Activated T-cell treated with anti-CD3 and anti-CD28 coated beads, Interleukin-2, amount 50 U/mL, for 4 hours (primary cell): ENCODE measurements at places on chromosomes 1 and 21.

DNA sequence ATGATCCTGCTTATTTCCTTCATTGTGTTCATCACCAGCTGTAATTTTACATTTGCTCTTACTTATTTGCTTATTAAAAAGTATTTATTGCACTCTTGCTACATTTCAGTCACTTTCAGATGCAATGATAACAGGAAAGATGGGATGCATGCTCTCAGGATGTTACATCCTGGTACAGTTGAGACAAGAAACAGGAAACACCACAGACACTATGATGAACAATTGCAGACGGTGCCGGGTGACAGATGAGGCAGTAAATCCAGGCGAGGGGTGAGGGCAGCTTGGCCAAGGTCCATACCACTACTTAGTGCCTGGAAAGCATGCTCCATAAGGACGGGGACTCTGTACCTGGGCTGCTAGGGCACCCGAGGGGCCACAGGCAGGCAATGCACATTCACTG, 156.6 kb upstream of the RAB4A start:
- no peak for DNase-seq

GRCh38 chr1:68149110-68149798, 83.1 kb downstream of the WLS start:
- no peak for DNase-seq

DNA sequence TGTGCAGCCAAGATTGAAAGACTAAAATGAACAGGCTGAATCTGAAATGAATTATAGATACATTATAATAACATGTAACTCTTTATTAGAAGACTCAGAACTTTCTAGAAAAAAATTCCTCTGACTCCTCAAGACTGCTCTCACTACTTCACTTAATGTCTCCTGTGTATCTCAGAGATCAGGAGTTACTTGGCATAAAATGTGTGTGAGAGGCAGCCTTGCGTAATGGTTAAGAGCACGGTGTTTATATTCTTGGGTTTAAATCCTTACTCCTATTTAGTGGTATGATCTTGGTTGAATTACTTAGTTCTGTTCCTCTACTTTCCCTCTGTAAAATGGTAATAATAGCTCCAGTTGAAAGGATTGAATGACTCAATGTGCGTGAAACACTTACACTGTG, 634.9 kb downstream of the LTN1 start:
- no peak for DNase-seq

- DNase-seq = no peak
Measured at GRCh38 chr1:6502000-6502891, 10.8 kb upstream of the PLEKHG5 start.

DNA sequence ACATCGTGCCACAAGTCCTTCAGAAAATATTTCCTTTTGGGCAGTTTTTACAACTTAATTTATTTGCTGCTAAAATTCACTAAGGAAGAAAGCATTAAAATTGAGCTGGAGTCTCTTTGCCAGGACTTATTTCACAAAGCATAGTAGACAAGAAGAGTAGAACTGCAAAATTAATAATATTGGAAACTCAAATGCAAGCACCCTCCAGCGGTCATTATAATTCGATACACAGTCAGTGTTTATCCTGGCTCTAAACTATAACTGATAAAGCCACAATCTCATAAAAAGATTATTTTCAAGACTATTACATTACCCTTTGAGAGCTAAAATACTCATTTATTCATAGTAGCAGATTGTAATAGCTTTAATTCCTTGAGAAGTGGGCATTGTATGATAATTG, 655.4 kb downstream of the RWDD3 start:
- no peak for DNase-seq

- no peak for DNase-seq
Measured at GRCh38 chr1:8009043-8010002, 16.8 kb downstream of the ERRFI1 start.

GRCh38 chr1:230753191-230753585, 6.0 kb downstream of the CAPN9 start:
- DNase-seq = no peak

DNA sequence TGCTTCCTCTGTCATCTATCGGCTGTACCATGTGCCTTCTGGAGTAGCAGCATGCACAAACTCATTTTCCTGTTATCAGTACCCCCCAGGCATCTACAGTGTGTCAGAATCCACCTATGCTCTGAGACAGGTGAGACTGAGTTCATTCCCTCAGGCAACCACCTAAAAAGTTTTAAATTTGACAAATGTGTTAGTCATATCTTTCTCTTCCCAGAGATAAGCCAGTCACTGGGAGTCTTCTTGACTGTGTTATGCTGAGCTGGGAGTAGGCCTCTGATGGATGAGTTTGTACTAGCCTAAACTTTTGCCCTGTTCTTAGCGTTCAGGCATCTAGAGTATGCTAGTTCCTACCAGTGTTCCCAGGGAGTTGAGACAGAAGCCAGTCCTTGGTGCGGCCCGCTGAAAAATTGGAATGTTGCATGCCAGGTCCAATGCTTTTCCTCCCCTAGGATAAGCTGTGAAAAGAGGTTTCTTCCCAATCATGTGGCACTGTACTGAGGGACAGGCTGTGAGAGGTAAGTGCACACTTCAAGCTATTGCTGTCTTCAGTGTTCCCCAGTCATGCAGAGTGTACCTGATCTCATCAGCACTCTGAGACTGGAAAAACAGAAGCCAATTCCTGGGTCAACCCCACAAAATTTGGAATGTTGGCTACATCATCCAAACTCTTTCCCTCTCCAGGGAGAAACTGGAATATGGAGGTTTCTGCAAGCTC, 1202.3 kb downstream of the NCAM2 start:
- DNase-seq = no peak

DNA sequence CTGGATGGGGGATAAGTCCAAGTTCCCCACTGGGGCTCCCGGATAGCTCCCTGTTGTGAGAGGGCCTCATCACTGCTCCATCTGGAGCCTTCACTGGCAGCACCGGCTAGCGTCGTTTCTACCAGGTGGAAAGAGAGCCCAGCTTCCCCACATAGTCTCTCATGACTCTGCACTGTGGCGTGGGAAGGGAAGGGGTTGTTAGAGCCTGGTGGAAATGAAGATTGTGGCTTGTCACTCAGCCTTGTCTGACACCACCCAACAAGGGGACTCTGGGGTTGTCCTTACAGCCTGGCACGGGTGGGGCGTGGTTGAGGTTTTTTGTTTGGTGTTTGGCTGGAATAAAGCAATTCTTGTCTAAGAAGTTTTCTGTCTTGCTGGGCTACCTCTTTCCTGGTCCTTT, 94.6 kb downstream of the ADARB1 start:
- no peak for DNase-seq

DNA sequence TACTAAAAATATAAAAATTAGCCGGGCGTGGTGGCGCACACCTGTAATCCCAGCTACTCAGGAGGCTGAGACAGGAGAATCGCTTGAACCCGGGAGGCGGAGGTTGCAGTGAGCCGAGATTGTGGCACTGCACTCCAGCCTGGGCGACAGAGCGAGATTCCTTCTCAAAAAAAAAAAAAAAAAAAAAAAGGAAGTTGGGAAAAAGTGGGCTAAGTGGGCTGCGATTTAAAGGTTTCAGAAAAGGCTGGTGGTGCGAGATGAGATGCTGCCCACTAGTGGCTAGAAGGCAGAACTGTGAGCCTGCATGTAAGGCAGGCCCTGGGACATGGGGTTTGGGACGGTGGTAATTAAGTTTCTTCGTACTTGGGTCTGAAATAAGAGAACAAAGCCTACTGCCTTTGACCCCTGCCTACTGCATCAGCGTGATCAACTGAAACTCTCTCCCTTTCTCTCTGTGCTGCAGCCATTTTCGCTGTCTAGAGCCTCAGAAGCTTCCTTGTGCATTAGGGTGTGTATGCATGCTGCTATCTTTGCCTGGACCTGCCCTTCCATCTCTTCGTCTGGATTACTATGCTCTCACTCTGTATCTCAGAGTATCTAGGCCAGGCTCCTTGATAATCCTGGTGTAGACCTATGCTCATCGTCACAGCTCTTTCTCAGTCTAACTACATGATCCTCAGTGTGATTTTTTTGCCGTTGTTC, 12.4 kb downstream of the FMOD start:
- DNase-seq = peak; percentile 50

GRCh38 chr1:226549094-226549936, 751 bp downstream of the STUM start:
- DNase-seq = no peak

GRCh38 chr1:67323087-67323486, 15.4 kb downstream of the IL12RB2 start:
- DNase-seq = no peak

- DNase-seq = no peak
Measured at GRCh38 chr1:61120246-61120840, 38.0 kb downstream of the NFIA start.

- DNase-seq = no peak
Measured at GRCh38 chr1:71295350-71295749, 214.5 kb upstream of the ZRANB2 start.

DNA sequence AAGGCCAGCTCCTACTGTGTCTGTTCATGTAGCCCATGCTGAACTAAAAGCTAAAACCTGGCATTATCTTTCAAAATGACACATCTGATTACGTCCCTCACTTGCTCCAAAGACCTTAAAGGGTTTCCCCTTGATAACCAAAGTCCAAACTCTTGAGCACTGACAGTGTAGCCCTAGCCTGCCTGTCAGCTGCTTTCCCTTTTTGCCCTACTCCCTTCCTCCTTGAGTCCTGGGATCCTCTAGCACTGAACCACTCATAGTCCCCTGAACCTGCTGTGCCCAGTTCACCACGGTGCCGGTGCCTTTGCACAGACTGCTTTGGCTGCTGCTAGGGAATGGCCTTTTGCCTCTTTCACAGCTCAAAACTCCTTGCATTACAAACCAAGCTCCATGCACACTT, 67.5 kb downstream of the PLXNA2 start:
- DNase-seq = no peak

DNA sequence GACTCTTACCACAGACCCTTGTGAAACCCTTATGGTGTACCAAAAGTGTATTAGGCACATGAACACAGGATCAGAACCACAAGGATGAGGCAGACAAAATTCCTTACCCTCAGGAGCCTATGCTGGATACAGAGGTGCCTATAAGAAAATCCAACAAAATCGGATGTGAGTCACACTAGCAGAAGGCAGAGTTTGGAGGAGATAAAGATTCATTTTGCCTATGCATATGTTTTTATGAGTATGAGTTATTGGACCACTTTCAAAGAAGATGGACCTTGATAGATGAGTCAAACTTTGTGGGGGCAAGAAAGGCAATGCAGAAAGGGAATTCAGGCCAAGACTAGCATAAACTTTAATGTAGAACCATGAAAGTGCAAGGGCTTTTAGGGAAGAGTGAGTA, 17.0 kb downstream of the CAMK1G start:
- DNase-seq = no peak

- DNase-seq = no peak
Measured at GRCh38 chr1:211822677-211823407, 7.7 kb downstream of the LPGAT1 start.

DNA sequence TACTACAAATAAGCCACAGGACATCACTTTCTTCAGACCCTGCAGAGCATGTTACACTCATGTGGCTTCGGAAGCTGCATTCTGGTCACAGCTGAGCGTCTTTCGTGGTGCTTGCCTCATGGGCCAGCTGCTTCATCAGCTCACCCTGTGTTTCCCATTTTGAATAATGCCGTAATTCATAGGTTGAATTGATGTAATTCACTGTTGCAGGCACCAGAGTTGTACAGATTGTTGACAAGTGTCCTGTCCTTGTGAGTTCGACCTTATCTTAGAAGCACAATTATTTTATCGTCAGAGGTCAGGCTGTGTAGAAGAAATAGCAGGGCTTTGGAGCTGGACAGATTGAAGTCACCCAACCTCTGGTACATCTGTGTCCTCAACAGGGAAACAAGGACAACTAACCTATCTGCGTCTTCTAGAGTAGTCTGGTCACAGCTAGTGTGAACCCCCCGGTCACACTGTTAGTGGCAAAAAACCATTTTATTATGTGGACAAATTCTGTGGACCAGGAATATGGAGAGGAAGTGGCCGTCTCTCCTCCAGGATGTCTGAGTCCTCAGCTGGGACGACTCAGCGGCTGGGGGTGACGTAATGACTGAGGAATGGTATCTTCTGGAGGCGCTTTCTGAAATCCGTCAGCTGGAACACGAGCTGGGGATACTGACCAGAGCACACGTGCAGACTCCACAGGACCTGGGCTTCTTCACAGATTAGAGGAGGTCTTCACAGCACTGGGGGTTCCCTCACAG, 17.8 kb downstream of the PKNOX1 start:
- DNase-seq = no peak

DNA sequence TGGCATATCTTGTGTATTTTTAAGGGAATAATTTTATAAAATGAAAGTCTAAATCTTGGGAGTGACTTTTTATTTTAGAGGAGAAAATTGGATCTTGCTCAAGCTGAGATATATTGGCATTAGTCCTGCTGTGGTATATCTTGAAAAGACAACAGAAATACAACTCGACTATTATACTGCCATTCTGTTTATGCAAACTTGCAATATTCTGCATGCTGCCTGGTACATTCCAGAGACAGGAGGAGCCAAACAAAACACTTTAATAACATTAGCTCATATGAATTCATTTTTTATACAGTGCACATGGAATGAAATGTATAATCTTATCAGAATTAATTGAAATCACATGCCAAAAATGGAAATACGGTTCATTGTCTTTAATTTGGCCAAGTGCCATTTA, 176.0 kb upstream of the NRIP1 start:
- DNase-seq = no peak

GRCh38 chr1:160722726-160723125, 11.1 kb upstream of the CD48 start:
- DNase-seq = no peak

DNA sequence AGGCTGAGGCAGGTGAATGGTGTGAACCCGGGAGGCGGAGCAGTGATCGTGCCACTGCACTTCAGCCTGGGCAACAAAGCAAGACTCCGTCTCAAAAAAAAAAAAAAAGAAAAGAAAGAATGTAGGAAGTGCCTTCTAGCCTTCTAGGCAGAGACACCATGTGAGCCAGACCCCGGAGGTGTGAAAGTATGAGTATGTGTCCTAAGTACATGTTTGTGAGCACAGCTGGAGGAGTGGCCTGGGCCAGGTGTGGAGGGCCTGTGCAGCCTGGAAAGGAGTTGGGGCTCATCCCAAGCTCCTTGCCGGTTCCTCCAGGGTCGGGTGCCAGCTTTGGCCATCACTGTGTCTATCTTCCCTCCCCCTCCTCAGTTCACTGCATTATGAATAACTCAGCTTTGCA, 13.0 kb downstream of the SOX13 start:
- no peak for DNase-seq

DNA sequence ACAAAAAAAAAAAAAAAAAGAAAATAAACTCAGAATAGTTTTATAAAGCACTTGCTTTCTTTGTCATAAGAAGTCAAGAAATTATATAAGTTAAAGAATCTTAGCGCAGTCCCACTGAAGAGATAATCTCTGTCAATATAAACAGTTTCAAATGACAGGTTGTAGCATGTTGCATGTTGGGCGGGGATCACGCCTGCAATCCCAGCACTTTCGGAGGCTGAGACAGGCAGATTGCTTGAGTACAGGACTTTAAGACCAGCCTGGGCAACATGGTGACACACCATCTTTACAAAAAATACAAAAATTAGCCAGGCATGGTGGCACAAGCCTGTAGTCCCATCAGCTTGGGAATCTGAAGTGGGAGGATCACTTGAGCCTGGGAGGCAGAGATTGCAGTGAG, 18.4 kb upstream of the INPP5B start:
- DNase-seq = no peak
